ENCODE measurements at places on chromosomes 3 and 15. TPM values are rescaled to one million over a fixed set of nuclear protein-coding genes. Genes with fewer than 3 reads are reported as not detected.
A peak's percentile ranks its signal among the peaks of the same experiment; 100 is the strongest.

The LRRC3B gene
- 3.7 TPM for polyA plus RNA-seq

The SUCNR1 gene
- polyA plus RNA-seq: 0.23 TPM

The POPDC2 gene
- polyA plus RNA-seq: 4.2 TPM

The GRAMD1C gene
- 3.1 TPM for polyA plus RNA-seq

GRCh38 chr15:100537331-100537730 is 8.6 kb upstream of the CERS3 start:
- no peak overlapping the region for H3K4me3 ChIP-seq
- DNase-seq: no peak
- peaks cover 10% of the 10 kb centered on the region for H3K27me3 ChIP-seq
- no peaks in the 10 kb centered on the region for H3K36me3 ChIP-seq
- peaks cover 14% of the 10 kb centered on the region for H3K4me1 ChIP-seq

DNA sequence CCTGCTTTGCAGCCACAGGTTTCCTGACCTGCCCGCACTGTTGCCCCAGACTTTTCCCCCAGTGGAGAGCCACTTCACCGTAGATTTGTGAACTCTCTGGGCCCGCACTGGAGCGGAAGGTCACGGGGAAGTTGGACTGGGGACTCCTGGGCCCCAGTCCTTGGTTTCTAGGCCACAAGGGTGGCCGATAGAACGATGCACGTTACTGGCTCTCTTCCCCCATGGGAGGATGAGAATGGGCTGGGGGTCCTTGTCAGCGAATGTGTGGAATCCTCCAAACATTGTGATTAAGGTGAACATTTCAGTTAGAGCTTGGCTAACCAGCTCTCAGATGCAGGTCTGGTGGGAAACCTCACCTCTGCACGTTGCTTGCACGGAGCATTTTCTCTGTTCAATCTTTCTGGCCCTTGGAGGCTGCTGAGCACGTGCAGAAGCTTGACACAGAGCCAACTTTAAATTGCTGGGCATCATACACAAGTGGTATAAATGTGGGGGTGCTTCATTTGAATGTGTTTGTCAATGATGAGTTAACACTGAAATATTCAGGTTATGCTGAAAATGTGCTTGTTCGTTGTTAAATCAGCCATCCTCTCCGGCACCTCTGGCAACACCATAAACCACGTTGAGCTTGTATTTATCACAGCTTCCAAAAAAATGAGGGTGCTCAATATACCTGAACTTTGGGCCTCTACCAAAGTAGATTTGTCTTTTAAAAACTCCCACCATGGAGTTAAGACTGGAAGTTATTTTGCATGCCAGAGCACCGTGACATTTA is 976 bp downstream of the DIS3L start:
- H3K27ac ChIP-seq: peak overlapping the region; percentile 91
- peak overlapping the region; percentile 69 for H3K4me3 ChIP-seq
- no peaks in the 10 kb centered on the region for H3K36me3 ChIP-seq

GRCh38 chr3:120473389-120473788 is 22.6 kb upstream of the FSTL1 start:
- H3K27me3 ChIP-seq: no peaks in the 10 kb centered on the region
- H3K27ac ChIP-seq: no peak overlapping the region
- no peak for DNase-seq
- H3K36me3 ChIP-seq: no peaks in the 10 kb centered on the region
- no peaks in the 10 kb centered on the region for H3K4me1 ChIP-seq

DNA sequence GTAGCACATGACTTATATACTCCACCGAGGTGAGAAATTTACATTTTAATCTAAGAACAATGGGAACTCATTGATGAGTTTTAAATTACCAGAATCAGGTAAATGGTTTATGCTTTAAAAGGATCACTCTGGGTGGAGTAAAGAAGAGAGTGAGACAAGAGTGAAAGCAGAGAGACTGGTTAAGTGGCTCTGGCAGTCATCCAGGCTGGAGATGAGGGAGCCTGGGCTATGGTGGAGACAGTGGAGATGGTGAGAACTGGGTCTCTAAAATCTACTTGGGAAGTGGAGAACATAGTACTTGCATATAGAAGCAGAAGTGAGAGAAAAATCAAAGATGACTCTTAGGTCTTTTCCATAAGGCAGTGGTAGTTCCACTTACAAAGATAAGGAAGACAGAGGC is 37.1 kb upstream of the SLC25A36 start:
- H3K36me3 ChIP-seq: no peaks in the 10 kb centered on the region
- H3K4me1 ChIP-seq: no peaks in the 10 kb centered on the region

DNA sequence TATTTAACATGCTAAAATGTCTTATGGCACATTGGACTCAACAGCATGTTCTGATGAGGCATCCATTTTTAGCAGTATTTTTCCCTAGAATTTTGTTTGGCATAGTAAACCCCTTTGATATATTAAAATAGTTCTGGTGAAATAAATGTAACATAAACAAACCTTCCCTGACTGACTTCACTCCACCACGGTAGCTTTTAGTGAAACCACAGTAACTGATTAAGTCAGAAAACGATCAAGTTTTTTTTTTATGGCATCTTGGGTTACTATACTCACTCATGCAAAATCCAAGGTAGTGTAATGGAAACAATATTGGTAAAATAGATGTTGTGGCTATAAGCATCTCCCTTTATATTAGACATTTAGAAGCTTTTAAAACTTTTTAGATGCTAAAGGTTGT is 2.8 kb downstream of the SERP1 start:
- no peak overlapping the region for H3K27ac ChIP-seq
- H3K4me3 ChIP-seq: no peak overlapping the region
- no peaks in the 10 kb centered on the region for H3K27me3 ChIP-seq
